ENCODE measurements at places on chromosomes 4 and X.

DNA sequence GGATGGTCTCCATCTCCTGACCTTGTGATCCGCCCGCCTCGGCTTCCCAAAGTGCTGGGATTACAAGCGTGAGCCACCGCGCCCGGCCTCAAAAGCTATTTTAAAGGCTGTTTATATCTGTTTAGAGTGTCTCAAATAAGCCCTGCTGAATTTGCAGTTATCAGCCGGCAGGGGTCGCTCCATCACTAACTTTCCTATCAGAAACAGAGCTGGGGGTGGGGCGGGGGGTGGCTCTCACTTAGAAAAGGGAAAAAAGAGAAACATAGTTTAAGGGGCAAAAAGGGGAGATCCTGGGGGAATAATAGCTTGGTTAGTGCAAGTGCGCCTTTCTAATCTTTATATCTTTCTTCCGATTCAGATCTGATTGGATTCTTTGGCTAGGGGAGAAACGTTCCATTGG is 450.7 kb downstream of the UBE2NL start:
- no peaks in the 10 kb centered on the region for H3K36me3 ChIP-seq
- no peak overlapping the region for H3K27ac ChIP-seq
- no peaks in the 10 kb centered on the region for H3K27me3 ChIP-seq
- DNase-seq, result no peak
- H3K4me3 ChIP-seq, result no peak overlapping the region

GRCh38 chr4:152430507-152430906 is 105.4 kb downstream of the FBXW7 start:
- H3K4me3 ChIP-seq, result no peak overlapping the region
- H3K36me3 ChIP-seq, result no peaks in the 10 kb centered on the region
- no peaks in the 10 kb centered on the region for H3K4me1 ChIP-seq
- no peak overlapping the region for H3K27ac ChIP-seq
- no peak for DNase-seq

GRCh38 chrX:41789374-41789773 is 65.4 kb downstream of the GPR82 start:
- H3K36me3 ChIP-seq, result peaks cover 22% of the 10 kb centered on the region
- DNase-seq, result no peak
- no peaks in the 10 kb centered on the region for H3K27me3 ChIP-seq
- H3K4me1 ChIP-seq, result no peaks in the 10 kb centered on the region
- H3K27ac ChIP-seq, result no peak overlapping the region

DNA sequence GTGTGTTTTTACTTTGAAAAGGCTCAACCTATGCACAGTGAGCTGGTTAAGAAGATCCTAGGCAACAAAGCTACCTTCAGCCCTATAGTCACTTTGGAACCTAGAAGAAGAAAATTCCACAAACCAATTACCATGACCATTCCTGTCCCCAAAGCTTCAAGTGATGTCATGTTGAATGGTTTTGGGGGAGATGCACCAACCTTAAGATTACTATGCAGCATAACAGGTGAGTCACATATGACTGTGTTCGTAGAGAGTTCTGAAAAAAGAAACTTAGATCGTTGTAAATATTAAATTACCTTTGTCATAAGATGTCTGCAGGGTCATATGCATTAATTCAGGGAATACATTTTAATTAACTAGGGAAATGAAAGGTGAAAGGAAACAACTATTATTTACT is 287.1 kb downstream of the ANK2 start:
- H3K36me3 ChIP-seq, result no peaks in the 10 kb centered on the region
- no peak overlapping the region for H3K4me3 ChIP-seq
- no peak for DNase-seq
- no peaks in the 10 kb centered on the region for H3K4me1 ChIP-seq
- H3K27me3 ChIP-seq, result no peaks in the 10 kb centered on the region

GRCh38 chrX:9664224-9664623 is 101.4 kb downstream of the GPR143 start:
- H3K36me3 ChIP-seq, result no peaks in the 10 kb centered on the region
- no peaks in the 10 kb centered on the region for H3K4me1 ChIP-seq
- H3K4me3 ChIP-seq, result no peak overlapping the region
- no peak overlapping the region for H3K27ac ChIP-seq
- DNase-seq, result no peak

DNA sequence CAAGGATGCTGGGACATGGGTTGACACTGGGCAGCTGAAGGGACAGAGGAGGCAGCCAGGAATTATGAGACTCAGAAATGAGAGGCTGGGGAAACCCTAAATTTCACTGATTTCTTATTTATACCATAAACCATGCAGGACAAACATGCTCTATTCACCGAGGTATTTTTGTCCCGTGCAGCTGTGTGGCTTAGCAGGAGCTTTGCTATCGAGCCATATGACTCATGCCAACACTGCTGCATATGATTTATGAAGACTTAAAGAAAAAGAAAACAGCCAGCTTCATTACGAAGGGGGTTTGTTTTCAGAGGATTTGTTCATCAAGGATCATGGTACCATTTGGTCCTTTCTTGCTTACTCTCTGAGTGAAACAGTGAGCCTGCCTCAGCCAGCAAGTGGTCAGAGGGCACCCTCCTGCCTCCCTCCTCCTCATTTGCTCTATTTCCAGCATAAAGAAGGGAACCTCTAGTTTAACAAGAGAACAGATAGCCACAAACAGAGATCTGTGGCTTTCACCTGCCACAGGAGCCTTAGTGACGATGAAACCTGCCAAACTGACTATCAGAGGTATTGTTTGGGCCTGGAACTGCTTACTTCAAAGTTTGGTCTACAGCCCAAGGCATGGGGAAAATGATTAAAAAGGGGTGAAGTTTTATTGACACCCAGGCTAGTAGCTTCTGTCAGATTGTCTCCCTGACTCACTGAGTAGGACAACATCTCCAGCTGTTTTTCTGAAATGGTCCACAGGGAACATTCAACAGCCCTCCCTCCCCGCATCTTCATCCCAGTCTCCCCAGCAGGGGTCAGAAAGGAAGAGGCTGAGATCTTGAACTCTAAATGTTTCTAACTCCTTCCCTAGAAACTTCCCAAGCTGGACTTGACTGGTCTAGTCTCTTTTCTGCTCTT is 80.1 kb upstream of the MAML3 start:
- no peaks in the 10 kb centered on the region for H3K4me1 ChIP-seq
- no peaks in the 10 kb centered on the region for H3K36me3 ChIP-seq
- no peak overlapping the region for H3K27ac ChIP-seq

- no peak overlapping the region for H3K27ac ChIP-seq
- H3K4me1 ChIP-seq, result peaks cover 4% of the 10 kb centered on the region
- H3K36me3 ChIP-seq, result no peaks in the 10 kb centered on the region
- DNase-seq, result no peak
- no peaks in the 10 kb centered on the region for H3K27me3 ChIP-seq
Measured at GRCh38 chr4:19927381-19927780, 324.3 kb upstream of the SLIT2 start.

Measured in DND-41 (cell line).